ENCODE measurements at places on chromosomes 3 and 15.

- peak; percentile 78 for ATAC-seq
These were observed 11.4 kb downstream of the C15orf40 start for GRCh38 chr15:82999905-83000671.

- no peak for ATAC-seq
These were observed 22.0 kb downstream of the SLC9A9 start for GRCh38 chr3:143826296-143826695.

DNA sequence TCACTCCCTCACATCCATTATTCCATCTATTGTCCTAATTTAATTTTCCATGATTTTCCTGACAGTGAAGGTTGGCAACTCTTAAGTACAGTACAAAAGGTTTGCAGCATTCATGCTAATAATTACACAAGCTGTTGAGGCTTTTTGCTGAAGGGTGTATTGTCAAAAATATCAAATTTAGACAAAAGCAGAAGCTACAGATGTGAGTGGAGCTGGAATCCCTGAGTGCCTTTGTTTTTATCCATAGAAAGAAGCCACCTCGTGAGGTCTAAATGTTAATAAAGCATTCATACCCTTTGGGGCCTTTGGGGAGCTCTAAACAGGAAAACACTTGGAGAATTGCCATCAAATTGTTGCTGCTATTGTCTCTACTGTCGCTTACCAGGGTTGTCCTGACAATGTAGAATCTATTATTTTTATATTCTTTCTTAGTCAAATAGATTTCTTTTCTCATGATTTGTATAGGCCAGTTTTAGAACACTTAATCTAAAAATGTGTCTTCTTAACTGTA, 185.8 kb upstream of the ROBO1 start:
- ATAC-seq, result no peak

DNA sequence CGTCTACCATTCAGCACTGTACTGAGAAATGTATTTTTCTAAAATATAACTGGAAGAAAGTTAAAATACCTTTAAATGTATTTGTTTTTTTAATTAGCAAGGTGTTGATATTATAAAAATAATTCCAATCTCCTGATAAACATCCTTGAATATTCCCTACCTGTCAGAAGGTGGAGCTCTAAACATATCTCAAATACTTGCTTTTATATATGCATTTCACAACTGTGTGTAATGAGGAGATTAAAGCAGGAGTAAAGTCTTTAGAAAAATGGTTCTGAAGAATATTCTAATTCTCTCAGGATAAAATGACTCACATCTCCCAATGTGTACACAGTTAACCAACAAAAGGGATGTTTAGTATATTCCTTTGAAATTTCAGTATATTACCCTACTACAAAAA, 422.7 kb downstream of the PLCL2 start:
- ATAC-seq, result no peak

- ATAC-seq, result peak; percentile 72
These were observed 125.1 kb downstream of the SHQ1 start for GRCh38 chr3:72722930-72723726.

DNA sequence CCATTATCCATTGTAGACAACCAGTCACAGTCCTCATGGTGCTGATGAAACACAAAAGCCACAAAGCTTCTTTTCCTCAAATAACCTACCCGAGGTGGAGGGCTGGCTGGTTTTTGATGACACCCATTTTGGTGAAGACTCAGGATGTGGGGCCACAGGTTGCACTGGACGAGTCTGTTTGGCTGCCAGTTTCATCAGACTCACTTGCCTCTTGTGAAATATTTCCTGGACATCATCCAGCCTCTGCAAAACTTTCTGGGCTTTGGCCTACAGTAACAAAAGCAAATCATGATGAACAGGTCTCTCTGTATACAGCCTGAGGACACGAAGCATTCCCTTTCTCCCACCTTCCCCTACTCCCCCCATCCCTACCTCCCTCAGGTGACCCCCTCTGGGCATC, 42.2 kb downstream of the B3GNT5 start:
- ATAC-seq, result no peak

- peak; percentile 95 for ATAC-seq
These were observed 44.0 kb downstream of the SMAD3 start for GRCh38 chr15:67109141-67110034.

- ATAC-seq, result no peak
These were observed 87.3 kb downstream of the MBNL1 start for GRCh38 chr3:152355744-152356665.

DNA sequence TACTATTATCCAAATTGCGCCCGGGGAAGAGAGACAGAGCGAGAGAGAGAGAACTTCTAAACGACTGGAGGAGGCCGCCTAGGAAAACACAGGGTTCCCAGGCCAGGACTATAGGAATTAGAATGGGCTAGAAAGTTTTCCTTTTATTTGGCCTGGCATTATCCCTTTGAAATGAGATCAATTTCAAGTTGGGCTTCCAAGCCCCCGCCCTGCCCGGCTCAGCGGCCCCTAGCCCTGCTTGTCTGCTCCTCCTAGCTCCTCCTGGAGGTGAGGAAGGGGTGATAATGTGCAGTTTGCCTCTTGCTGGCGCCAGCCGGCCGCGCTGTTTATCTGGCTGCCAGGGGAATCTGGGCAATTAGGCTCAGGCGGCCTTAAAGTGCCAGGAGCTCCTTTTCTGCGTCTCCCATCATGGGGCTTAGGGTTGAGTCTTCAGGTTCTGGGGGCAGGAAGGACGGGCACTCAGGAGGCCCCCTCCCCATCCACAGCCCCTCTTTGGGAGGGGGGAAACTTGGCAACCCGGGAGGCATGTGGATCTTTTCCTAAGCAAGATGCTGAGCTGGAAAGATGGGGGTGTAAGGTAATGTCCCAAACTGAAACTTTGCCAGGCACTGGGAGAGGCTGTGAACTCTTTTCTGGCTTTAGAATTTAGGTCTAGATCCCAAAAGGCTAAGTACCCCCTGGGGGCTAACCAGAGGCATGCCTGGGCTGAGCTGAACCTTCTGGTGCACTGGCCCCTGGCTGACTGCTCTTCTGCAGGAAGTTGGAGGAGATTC, 5.5 kb downstream of the SMAD6 start:
- no peak for ATAC-seq

DNA sequence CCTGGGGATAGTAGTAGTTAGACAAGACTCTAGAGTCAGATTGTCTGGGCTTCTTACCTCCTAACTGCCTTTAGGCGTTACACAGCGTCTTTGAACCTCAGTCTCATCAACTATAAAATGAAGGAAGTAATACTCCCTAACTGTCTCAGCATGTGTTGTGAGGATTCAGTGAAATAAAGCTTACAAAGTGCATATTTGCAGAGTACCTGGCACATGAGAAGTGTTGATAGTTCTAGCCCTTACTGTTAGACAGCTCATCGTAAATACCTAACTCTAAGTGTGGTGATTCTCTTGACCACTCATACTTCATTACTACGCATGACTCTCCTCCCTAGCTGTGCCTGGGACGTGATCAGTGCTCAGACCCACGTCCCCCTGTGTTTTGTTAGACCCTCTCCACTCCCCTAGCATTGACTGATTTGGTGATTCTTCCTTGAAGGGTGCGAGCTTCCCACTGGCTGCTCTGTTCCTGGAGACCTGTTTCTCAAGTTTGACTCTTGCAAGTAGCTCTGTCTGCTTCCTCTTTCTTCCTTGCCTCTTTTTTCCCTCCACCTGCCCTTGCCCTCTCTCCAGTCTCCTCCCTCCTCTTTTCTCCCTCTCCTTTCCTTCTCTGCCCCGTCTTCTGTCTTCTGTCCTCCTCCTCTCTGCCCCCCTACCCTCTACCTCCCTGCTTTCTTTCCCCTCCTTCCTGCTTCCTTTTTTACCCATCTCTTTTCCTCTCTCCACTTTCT, 124.2 kb downstream of the SLC25A26 start:
- ATAC-seq, result no peak

- ATAC-seq, result no peak
These were observed 37.2 kb upstream of the SLCO2A1 start for GRCh38 chr3:134066651-134067530.

GRCh38 chr3:61890167-61890566, 328.8 kb downstream of the PTPRG start:
- ATAC-seq, result no peak

DNA sequence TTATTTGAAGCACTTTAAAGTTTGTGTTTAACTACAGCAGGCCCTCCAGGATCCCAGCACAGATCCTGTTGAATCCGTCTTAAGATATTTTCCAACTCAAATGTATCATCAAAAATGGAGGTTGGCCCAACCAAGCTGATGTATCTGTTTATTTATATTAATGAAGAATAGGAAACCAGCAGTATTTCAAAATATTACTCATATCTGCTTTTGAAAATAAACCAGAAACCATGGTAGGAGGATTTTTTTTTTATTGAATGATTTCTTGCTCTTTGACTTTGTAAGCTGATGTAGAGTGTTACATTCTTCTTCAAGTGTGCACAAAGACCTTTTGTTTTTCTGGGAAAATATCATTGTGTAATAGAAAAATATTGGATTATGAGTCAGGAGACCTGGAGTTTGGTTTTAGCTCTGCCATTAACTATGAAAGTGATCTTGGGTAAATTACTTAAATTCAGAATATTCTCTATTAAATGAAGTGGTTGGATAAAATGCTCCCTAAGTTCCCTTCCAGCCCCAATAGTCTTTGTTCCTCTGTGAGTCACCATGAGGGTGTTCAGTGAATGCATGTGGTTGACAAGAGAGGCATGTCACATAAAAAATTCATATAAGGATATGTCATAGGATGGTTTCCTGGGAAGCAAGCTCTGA, 221.3 kb upstream of the GAP43 start:
- no peak for ATAC-seq

GRCh38 chr3:161014843-161015749, 90.1 kb downstream of the B3GALNT1 start:
- ATAC-seq, result no peak

- ATAC-seq, result no peak
These were observed 85.1 kb upstream of the TRA2B start for GRCh38 chr3:186022931-186023330.

DNA sequence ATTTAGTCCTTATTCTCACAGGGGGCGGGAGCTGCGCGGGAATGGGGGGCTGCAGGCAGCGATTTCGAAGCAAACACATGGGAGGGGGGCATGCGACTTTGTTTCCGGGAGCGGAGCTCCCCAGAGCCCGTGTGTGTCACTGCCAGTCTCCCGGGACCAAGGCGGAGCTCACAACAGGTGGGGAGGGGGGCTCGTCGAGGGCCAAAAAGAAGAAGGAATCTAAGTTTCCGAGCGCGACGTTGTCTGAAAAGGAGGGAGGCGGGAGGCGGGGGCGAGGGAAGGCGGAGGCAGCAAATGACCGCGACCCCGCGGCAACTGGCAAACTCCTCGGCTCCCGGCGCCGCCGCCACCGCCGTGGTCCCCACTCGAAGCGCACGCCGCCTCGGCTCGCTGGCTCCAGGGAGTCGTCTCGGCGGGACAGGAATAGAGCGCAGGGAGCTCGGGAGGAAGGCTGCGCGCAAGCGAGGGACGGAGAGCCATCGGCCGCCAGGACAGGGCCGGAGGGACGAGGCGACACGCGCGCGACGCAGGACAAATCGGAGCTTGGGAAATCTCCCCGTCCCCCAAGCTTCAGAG, 1.4 kb downstream of the FOXP1 start:
- peak; percentile 53 for ATAC-seq

DNA sequence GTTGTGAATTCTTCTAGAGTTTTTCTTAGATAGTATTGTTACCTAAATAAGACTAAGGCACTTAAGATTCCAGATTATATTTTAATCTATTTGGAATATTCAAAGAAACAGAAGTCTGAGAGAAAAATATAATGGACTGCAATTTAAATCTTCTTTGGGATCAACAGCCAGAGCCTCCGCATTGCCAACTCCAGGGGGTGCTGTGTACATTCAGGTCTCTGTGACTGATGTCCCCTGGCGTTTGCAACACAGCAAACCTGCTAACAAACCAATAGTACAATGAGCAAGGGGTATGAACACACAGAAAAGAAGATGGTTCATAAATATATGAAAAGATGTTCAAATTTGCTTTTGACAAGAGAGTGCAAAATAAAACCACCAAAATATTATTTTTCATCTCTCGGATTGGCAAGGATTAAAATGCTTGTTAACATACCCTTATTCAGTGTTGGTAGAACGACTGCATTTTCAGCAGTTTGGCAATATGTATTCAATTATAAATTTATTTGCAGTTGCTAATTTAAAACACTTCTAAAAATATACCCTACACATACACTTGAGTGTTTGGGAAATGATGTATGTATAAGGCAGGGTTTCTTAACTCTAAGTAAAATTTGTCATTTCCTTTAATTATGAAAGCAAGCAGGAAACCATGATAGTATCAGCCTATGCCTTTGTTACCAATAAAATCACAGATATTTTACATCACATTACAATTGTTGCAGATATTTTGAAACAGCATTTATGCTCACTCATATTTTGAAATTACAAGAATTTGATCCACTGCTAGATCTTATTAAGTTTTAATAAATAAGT, 16.1 kb upstream of the TM4SF1 start:
- ATAC-seq, result peak; percentile 66

DNA sequence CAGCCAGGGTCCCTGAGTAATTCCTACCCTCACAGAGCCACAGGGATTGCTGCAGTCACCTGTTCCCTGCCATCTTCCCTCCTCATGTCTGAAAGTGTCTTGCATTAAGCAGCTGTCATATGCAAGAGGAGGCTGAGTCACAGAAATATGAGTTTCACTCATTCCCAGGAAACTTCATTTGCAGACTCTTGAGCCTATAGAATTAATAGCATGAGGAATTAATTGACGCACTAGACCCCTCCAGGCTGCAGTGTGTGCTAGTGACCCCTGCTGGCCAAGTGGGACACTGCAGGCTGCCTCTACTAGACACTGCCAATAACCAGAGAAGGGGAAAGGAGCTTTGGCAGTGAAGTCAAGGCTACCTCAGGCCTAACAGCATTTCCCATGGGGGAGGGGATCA, 50.6 kb upstream of the SLC6A1 start:
- no peak for ATAC-seq

DNA sequence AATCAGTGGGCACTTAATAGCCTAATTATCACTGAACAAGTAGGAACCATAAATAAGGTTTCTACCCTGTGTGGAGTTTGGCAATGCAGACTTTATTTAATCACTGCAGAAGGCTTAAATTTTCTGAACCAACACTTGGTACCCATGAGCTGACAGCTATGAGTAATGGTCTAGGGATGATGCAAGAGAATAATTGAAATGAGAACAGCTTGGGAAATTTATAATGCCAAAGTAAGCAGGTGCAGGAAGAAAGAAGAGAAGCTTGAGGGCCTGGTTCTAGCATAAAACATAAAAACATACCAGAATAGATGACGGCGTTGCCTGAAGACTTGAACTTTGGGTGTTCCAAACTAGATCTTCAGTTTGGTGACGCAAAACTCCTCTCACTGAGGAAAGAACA, 67.0 kb downstream of the IMPG2 start:
- no peak for ATAC-seq

DNA sequence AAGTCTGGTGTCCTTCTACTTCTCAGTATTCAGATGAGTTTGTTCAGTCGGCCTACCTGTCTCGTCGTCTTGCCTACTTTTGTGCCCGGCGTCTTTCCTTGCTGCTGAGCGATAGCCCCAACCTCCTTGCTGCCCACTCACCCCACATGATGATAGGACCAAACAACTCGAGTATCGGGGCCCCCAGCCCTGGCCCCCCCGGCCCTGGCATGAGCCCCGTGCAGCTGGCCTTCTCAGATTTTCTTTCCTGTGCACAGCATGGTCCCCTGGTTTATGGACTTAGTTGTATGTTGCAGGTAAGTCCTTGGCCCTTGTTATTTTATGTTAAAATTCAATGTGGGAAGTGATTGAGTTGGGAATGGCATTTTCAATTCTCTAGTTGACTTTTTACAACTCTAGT, 43.2 kb downstream of the GPR171 start:
- ATAC-seq, result no peak

GRCh38 chr15:57495041-57495440, 96.7 kb upstream of the MYZAP start:
- no peak for ATAC-seq

GRCh38 chr3:182465301-182466185, 327.8 kb upstream of the ATP11B start:
- ATAC-seq, result no peak
